CD14-positive monocyte (primary cell): ENCODE measurements at places on chromosomes 7 and 10.

DNA sequence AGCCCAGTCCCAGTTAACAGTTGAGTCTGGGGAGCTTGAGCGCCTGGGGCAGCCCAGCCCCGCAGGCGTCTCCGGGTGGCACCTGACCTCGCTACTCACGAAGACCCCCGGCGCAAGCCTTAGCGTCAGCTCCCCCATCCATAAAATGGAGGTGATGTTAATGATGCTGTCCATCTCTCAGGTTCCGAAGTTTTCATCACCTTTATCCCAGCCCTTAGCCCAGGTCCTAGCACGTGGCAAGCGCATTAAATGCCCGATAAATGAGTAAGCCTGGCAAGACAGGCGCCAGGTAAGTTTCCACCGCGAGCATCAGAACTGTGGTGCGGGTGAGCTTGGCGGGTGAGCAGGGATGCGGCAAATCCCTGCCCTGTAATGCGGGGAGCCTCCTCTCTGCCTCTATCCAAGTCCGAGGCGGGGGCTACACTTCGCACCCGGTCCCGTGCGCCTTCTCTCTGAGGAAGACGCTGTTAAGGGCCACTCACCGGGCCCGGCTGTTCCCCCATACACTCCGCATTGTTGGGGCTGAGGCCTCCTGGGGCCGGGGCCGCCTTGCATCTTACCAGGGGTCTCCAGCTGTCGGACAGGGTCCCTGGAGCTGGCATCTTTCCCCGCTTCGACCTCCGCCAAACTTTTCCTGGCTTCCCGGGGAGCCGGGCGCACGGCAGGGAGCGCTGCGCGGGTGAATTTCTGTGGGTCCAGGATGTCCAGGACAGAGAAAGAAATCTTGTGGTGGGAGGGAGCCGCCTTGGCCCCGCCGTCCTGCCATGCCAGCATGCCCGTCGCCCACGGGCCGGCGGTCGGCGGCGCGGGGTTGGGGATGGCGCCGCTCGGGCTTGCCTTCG is 444 bp downstream of the NKX1-2 start:
- no peak for DNase-seq

DNA sequence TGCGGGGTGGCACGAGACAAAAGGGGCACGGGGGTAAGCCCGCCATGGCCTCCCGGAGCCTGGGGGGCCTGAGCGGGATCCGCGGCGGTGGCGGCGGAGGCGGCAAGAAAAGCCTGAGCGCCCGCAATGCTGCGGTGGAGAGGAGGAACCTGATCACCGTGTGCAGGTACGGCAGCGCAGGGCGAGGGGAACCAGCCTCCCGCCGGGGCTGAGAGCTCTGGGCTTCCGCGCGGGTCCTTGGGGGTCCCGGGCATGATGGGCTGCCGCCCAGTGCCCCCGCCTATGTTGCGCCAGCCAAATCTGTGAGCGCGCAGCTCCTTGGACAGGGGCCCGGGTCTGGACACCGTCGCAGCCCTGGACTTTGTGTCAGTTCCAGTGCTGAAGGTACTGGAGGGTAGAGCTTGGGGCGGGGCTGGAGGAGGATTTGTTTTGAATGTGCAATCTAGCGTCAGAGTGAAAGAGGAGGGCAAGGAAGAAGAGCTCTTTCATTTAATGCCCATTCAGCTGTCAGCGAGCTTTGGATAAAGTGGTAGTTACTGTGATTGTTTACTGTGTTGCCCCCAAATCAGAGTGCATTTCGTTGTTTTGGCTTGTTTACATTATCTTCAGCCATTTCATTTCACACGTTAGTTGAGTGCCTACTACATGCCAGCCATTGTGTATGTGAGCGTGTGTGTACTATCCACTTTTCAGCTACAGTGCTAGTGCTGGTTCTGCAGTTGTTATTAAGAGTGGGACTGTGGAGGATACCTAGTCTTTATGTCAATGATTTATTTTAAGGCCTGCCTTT is 777 bp downstream of the RUNDC3B start:
- DNase-seq, result peak; percentile 3

DNA sequence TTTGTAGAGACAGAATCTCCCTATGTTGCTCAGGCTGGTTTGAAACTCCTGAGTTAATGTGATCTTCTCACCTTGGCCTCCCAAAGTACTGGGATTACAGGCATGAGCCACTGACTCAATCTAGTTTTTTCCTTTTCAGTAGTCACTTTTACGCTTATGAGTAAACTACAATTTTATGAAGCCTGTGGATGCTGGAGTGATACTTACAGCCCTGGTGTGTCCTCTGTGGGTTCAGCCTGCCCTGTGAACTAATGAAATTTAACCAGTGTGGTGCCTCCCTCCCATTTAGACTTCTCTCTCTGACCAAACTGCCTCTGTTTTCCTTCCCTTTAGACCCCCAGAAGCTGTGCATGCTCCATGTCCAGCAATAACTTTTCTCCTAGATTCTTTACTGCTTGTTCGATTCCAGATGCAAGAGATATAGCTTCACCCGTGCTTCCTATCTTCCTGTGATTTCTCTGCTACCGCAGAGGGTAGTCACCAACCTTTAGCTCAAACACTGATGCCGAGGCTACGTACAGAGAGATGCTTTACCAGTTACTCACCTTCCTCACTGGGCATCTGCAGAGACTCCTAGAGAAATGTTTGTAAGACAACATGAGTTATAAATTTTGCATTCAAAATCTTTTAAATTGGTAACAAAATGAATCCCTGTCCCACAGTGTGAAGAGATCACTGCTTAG is 90.8 kb downstream of the KIAA1217 start:
- no peak for DNase-seq

DNA sequence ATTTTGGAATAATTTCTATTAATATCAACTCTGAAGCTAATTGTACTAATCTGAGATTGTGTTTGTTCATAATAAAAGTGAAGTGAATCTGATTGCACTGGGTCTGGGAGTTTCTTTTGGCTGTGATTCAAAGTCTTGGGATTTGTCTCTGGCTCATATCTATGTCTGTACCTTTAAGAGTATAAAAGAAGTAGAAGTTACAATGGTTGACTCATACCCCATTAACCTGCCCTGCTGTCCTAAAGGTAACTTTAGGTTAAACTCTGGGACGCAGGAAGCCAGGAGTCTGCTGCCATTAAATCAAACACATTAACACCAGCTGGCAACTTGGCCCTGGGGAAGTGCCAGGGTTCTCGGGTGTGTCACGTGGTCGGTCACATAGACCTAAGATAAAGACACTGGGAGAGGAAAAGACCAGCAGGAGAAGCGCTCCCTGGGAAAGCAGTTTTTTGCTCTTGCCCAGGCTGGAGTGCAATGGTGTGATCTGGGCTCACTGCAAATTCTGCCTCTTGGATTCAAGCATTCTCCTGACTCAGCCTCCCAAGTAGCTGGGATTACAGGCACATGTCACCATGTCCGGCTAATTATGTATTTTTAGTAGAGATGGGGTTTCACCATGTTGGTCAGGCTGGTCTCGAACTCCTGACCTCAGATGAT is 17.8 kb downstream of the SCD start:
- peak; percentile 23 for DNase-seq

GRCh38 chr10:78331391-78331922 is 297.8 kb downstream of the RPS24 start:
- no peak for DNase-seq

GRCh38 chr10:80465451-80465835 is 11.3 kb downstream of the TSPAN14 start:
- no peak for DNase-seq

DNA sequence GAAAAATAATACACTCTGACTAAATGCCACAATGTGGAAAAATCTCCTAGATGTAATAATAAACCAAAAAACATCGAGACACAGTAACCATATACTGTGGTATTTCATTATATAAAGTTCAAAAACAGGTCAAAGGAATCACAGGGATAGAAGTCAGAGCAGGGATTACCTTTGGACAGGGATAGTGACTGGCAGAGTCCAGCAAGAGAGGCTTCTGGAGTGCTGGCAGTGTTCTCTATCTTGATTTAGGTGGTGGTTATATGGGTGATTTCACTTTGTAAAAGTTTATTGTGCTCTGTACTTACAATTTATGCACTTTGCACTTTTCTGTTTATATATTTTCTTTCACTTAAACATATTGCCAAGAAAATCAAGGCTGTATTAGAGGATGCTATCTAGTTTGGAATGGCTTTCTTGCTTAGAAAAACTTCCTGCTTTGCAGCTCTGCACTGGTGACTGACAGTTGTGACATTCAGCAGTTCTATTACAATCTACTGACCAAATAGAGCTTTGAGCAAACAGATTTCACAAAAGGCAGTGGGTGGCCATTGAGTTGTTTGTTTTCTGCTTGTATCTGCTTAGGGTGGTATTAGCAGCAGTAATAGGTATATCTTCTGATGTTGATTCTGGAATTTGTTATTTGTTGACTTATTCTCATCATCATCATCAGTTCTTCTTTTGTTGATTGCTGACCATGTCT is 263.6 kb upstream of the LRGUK start:
- no peak for DNase-seq

DNA sequence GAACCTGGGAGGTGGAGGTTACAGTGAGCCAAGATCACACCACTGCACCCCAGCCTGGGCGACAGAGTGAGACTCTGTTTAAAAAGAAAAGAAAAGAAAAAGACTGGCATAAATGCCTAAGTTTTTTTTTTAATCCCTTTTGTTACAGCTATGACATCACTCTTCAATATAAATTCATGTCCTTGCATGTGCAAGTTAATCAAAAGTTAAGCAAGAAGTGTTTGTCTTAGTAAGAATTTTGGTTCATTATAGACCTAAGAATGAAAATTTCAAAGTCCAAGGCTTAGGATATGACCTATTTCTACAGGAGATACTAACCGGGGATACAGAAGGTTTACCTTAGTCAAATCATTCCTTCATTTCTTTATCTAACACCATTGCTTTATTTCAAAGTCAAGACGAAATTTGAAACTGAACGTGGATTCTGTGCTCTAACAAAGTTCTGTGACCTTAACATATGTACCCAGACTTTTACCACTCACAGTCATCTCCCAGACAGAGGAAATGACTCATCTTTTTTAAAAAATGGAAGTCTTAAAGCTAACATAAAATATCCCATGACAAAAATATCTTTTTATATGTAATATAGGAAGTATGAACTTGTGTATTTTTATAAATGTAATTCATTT is 29.3 kb upstream of the ITGB8 start:
- peak; percentile 77 for DNase-seq

DNA sequence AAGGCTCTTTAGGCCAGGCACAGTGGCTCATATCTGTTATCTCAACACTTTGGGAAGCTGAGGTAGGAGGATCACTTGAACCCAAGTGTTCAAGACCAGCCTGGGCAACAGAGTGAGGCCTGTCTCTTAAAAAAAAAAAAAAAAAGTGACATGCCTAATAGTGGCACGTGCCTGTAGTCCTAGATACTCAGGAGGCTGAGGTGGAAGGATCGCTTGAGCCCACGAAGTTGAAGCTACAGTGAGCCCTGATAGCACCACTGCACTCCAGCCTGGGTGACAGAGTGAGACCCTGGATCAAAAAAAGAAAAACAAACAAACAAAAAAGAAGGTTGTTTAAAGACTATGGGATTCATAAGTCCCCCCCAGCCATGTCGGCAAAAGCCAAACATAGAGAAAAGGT is 42.2 kb upstream of the NRF1 start:
- no peak for DNase-seq

DNA sequence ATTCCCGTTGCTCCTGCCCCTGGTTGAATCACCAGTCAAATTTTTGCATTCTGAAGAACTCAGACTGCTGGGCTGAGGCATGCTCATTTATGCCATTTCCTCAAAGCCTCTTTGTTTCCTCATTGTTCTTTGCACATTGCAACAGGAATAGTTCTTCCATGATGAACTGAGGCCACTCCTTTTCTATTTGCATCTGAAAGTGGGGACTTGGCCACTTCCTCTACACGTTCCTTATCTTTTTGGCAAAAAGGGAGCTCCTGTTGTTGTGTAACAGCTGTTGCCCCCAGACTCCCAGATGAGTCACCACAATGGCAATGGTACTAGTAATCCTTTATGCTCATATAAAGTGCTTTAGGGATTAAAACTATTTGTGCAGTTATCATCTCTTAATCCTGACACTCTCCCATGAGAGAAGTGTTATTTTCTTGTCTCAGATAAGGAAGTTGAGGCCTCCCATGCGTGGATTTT is 20.1 kb upstream of the ITPRID1 start:
- DNase-seq, result no peak

GRCh38 chr10:82826132-82826531 is 951.1 kb downstream of the NRG3 start:
- no peak for DNase-seq

GRCh38 chr10:131162866-131163843 is 148.4 kb downstream of the TCERG1L start:
- no peak for DNase-seq

GRCh38 chr10:108496106-108496505 is 1331.6 kb upstream of the SORCS1 start:
- no peak for DNase-seq

GRCh38 chr7:28598586-28598985 is 186.3 kb downstream of the CREB5 start:
- no peak for DNase-seq

DNA sequence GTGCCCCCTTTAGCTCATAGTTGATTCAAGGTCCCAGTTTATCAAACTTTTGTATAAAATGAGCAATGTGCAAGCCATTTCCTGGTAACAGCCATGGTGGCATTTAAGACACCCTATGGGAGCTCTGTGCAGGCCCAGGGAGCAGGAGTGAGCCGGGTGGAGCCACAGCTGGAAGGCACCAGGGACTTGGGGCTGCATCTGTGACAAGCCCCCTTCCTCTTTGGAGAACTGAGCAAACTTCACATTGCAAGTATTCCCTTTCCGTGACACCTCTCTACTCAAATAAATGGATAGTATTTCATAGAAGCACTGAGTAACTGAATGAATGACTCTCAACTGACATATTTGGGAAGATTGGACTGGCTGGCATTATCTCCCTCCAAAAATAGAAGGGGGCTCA is 558.7 kb upstream of the FOXK1 start:
- no peak for DNase-seq

DNA sequence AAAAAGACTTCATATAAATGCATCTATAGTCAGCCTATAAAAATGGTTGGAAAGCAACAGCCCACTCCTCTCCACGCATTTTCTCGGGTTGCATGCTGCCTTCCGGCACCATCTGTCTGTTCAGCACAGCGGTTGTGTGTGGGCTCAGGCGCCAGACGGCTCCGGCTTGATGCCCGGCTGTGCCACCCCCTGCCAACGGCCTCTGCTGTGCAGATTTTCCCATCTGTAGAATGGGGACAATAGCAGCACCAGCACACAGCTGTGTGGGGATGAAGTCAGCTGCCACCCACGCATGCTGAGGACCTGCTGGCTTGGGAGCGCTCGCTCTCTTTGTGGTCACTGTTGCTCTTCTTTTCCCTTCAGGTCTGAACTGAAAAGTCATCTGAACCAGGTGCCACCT is 19.5 kb downstream of the PRKAG2 start:
- DNase-seq, result no peak

GRCh38 chr7:137025469-137026175 is 157.2 kb downstream of the CHRM2 start:
- DNase-seq, result no peak
